CD4-positive, alpha-beta T cell treated with Interleukin-10 for 1 hour (primary cell): ENCODE measurements at places on chromosomes 3 and 15.

GRCh38 chr15:65957451-65957850 lies 88.2 kb downstream of the RAB11A start:
- no peak for DNase-seq

- no peak for DNase-seq
Observed at GRCh38 chr3:16372362-16373292, 107.6 kb downstream of the OXNAD1 start.

DNA sequence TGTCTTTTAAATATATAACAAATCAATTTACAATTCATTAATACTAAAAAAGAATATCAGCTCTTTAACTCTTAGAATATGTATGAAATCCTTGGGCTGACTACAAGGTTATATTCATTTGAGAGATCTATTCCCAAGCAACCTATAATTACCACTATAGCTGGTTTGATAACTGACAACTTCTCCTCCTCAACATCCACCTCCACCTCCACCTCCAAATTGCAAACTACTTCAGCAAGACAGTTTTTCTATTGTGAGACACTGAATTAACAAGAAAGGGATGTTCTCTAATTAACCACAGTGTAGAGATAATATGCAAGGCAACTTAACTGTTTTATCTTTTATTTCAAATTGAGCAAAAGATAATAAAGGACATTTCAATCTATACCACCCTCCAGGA lies 284.8 kb upstream of the ARL6 start:
- DNase-seq = no peak

- DNase-seq = peak; percentile 60
Observed at GRCh38 chr3:142270407-142270806, 45.0 kb upstream of the GK5 start.

DNA sequence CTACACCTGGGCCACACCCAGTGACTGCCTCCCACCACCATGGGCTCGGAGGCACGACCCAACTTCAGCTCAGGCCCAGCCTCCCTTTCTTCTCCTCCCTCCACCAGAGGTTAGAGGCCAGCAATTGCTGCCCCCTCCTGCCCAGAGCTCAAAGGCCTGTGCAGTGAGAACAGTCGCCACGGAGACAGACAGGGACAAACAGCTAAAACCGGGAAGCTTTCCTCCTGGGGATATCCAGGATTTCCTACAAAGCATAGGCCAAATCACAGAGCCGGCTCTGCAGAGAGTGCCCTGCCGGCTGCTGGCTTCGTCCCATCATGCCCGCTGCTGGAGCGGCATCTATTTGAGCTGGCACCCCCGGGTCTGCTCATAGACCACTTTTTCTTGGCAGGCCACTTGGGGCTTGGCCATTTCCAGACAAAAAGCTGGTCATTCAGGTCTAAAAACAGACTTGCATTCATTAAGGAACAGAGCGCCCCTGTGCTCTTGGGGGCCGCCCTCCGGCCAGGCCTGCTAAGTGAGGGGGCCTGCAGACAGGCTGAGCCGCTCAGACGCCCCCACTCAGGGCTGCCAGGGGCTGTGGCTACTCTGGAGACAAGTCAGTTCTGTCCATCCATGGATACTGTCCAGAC lies 17.5 kb downstream of the GRAMD2A start:
- no peak for DNase-seq

GRCh38 chr15:57561041-57561711 lies 30.5 kb upstream of the MYZAP start:
- peak; percentile 75 for DNase-seq

GRCh38 chr15:48541341-48542278 lies 103.9 kb downstream of the FBN1 start:
- no peak for DNase-seq

DNA sequence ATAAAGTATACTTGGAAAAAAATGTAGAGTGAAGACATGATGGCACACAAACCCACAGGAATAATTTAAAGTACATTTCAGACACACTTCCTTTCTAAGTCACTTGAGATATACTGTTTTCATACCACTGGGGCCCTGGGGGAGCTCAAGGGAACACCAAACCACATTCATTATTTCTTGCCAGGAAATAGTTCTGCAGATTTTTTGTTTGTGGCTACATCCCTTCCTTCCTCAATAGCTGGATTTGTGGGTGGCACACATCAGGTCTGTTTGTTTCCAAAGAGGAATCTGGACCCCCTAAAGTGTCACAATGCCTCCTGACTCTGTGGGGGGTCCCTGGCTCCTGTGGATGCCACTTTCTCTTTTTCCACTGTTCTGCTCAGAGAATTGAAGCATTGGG lies 153.5 kb upstream of the COL8A1 start:
- DNase-seq = no peak

- no peak for DNase-seq
Observed at GRCh38 chr3:154111365-154111935, 9.7 kb upstream of the ARHGEF26 start.

GRCh38 chr3:85297291-85297690 lies 338.5 kb downstream of the CADM2 start:
- no peak for DNase-seq

- DNase-seq = no peak
Observed at GRCh38 chr3:143979813-143980212, 8.2 kb downstream of the DIPK2A start.

DNA sequence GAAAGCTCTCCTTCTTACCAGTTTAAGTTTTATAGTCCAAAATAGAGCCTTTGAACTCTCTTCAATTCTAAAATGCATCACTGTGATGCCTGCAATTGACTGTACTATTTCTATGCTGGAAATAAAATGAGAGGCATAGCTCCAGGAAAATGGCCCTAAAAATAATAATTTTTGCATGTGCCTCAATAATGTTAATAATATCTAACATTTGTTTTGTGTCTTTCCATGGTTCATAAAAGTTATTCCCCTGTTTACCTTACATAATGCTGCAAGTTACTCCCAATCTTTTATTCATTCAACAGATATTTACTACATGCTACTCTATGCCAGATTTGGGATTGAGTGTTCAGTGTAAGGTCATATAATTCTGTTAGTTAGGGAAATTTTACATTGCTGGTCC lies 574.0 kb downstream of the RBMS3 start:
- DNase-seq = no peak

DNA sequence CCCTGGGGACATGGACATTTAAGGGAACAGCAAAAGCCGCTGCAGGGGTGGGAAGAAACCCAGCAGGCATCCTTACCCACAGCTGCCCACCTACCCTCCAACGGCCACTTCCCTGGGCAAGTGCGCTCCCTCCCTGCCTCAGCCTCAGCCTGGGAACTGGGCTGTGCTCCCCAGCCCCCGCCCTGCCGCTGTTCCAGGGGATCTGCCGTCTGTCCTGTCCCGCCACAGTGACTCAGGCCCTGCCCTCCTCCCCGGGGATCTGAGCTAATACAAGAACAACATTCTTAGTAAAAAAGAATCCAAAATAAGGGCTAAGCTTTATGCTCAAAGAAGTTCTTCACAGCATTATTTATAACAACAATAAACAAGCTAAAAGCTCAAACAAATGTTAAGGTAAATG lies 7.4 kb upstream of the IQSEC1 start:
- DNase-seq = no peak

GRCh38 chr15:68695061-68695595 lies 116.3 kb downstream of the CORO2B start:
- DNase-seq = no peak

DNA sequence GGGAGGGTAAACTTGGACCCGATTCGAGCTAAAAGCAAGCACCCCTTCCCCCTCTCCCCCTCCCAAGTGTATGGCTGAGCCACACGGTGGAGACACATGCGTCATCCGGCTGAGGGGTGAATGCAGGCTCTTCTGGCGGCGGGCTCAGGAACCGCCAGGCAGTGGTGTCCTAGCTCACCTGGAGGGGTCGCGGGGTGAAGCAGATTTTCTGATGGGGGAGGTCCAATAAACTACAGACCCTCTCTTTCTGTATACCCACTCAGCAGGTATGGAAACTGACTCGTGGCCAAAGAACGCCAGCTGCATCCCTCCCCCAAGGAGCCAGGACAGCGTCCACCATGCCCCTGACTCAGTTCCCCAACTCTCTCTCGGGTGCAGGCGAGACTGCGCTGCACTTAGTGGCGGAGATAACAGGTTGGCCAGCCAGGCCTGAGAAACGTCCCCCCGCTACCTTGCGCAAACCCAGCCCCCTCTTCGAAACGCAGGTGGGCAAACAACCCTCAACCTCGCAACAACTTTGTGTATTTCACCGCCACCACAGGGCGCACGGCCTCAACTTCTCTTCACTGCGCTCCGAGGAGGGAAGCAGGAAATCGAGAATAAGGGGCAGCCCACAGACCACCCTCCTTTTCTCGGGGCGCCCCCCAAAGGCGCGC lies 1.3 kb downstream of the MAGI1 start:
- no peak for DNase-seq

DNA sequence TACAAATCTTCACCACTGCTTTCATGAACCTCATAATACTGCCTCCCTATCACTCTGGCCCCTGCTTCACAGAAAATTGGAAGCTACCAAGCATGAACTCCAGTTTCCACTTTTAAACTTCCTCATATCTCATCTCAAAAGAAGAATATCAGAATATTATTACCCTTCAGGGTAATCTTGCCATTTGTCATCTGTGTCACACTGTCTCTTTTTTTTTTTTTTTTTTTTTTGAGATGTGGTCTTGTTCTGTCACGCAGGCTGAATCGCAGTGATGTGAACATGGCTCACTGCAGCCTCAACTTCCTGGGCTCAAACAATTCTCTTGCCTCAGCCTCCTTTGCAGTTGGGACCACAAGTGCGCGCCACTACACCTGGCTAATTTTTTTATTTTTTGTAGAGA lies 80.4 kb upstream of the TCF12 start:
- DNase-seq = no peak

GRCh38 chr3:47636921-47637320 lies 58.3 kb upstream of the CSPG5 start:
- DNase-seq = no peak

- DNase-seq = no peak
Observed at GRCh38 chr15:67916565-67916964, 76.7 kb upstream of the RNU6-1 start.

DNA sequence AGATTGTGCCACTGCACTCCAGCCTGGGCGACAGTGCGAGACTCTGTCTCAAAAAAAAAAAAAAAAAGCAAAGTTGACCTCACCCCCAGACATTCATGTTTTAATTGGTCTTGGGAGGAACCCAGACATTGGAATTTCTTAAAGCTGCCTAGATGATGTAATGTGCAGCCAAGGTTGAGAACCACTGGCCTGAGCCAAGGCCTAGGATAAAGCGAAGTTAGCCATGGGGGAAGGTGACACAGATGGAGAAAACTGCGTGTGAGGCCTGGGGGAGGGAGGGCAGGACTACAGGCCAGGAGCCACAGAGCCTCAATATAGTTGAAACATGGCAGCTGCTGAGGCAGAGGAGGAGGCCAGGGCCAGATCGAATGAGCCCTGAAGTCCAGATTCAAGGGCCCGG lies 21.0 kb downstream of the GLB1 start:
- DNase-seq = no peak

DNA sequence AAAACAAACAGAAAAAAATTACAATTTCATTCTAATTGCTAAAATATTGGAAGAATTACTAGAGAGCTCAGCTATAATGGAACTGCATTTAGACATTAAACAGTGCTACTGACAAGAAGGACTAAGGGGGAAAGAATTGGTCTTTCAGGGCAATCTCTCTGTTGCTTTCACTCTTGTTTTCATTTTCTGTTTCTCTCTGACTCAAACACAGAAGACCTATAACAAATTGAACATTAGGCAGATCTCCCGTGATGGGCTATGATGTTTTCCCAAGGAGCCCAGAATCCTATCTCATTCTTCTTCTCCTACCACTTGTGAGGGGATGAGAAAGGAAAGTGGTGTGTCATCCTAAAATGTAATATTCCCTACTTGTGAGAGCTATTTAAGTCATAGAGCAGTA lies 358.0 kb upstream of the TGFBR2 start:
- DNase-seq = no peak

DNA sequence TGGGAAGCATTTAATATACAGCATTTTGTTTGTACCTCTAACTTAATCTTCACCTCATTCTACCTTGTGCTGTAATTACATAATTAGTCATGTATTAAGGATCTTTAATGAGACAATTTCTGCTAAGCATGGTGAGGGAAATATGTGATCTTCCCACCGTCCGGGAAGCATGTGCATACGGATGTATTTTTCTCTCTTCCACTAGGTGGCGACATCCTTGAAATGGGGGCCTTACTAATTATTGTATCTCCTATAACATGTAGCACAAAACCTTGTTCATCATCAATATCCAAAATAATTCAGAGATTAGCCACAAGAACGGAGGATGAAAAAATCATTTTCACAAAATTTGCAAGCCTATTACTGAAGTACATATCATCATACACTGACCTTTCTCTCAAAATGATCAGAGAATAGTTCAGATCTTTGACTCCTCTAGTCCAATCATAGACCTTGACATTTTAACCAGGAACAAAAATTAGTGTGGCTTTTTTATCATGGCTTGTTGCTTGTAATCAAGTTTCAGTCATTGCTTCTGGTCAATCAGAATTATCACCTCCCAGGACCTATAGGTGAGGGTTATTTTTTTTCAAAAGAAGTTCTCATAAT lies 148.9 kb upstream of the GBE1 start:
- peak; percentile 31 for DNase-seq

- DNase-seq = no peak
Observed at GRCh38 chr3:125108833-125109535, 53.2 kb upstream of the HEG1 start.

DNA sequence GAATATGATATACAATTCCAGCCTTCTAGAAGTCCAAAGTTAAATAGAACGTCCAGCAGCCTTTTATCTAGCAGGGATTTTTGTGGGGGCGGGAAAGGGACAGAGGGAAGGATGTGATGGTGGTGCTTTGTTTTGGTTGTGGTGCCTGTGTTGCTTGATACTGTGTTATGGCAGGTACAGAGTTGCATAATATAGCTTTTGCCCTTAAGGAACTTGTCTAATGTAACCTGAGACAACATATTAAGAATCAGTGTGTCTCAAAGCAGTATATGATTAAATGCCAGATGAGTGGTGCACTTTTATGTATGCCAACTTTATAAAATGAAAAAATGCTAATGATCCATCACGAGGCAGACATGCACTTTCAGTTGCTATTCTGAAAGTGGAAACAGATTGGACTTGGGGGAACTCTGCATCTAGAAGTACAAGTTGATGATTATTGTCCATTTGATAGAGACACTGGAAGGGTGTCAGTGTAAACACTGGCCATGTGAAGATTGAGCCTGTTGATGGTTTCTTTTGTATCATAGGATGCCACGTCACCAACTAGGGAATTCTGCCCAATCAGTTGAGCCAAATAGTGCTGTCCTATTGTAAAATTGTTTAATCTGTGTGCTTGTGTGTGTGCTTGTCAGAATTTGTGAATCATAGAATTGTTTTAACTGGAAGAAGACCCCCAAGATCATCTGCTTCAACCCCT lies 23.0 kb downstream of the NEO1 start:
- DNase-seq = no peak

- DNase-seq = no peak
Observed at GRCh38 chr3:64623125-64623524, 64.7 kb downstream of the ADAMTS9 start.

DNA sequence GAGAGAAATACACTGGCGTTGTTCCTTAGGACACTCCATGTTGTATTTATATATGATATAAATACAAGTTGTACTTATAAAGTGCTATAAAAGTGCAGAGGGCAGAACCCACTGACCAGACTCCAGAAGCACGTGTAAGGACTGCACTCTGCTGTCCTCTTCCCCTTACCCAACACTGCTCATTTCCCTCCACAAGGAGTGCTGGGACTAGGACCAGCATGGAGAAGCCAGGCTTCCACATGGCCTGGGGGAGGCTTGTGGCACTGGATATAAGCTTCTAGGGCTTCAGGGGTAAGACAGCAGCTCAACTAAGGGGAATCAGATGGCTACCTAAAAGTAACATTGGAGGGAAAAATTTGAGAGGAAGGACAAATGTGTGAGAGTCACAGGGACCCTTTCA lies 556.9 kb downstream of the IGSF11 start:
- no peak for DNase-seq

GRCh38 chr15:101795455-101795854 lies 7.9 kb upstream of the OR4F6 start:
- DNase-seq = no peak
